ENCODE measurements at places on chromosomes 5 and 9.

- no peak for DNase-seq
Observed at GRCh38 chr5:135608761-135609443, 30.1 kb upstream of the CXCL14 start.

DNA sequence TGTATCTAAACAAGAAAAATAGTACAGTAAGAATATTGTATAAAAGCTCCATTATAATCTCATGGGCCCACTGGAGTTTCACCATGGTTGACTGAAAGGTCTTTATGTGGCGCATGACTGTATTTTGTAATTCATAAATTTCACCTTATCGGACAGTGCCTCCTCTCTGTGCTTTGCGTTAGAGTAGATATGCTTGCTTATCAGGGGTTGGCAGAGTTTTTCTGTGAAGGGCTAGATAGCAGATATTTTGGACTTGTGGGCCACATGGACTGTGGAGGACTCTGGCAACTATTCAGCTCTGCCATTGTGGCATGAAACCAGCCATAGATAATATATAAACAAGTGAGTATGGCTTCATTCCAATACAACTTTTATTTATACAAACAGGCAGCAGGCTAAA, 23.2 kb downstream of the GAPVD1 start:
- DNase-seq = no peak

DNA sequence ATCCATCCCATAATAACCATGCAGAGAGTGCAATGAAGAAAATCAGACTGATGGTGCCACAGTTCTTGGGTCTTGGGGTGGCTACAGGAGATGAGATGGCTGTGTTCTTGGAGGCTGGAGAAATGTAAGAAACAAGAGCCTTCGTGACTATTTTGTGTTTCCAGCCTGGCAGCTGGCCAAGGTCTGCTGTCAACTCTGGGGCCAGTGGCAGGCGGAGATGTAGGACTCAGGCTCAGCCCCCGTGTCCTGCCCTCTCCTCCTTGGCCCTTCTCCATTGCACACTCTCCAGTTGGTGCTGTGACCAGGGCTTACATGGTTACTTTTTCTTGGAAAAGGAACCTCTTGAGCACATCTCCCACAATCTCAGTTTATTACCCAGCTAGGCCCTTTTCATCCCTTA, 235.4 kb downstream of the DMRT2 start:
- DNase-seq = no peak

DNA sequence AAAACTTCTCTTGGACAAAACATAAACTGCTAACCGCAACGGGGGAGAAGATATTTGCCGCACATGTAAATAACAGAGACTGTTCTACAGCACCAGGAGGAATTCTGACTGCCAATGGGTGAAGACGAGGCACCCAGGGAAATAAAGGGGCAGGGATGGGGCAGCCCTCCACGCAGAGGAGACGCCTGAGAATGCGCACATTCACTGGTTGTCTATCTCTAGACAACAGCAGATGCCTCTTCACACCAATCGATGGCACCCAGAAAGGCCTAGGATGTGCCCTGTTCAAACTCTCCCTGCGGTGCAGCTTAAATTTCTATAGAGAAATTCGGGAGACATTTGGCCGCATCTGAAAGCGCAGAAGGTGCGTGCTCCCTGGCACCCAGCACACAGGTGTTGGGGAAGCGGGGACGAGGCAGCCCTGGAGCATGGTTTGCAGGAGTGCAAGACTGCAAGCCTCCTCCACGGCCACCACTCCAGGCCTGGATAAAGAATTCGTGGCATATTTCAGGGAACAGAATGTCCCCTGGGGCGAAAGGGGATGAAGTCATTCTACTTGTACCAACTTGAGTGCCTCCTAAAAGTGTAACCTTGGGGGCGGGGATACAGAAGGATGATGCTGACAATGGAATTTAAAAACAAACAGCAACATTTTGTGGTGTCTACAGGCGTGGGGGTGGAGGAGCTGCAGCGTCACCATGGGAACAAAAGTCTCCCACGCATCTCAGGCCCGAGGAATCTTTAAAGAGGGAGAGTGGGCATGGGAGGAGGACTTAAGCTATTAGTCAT, 6.3 kb upstream of the IRX2 start:
- DNase-seq = peak; percentile 79

DNA sequence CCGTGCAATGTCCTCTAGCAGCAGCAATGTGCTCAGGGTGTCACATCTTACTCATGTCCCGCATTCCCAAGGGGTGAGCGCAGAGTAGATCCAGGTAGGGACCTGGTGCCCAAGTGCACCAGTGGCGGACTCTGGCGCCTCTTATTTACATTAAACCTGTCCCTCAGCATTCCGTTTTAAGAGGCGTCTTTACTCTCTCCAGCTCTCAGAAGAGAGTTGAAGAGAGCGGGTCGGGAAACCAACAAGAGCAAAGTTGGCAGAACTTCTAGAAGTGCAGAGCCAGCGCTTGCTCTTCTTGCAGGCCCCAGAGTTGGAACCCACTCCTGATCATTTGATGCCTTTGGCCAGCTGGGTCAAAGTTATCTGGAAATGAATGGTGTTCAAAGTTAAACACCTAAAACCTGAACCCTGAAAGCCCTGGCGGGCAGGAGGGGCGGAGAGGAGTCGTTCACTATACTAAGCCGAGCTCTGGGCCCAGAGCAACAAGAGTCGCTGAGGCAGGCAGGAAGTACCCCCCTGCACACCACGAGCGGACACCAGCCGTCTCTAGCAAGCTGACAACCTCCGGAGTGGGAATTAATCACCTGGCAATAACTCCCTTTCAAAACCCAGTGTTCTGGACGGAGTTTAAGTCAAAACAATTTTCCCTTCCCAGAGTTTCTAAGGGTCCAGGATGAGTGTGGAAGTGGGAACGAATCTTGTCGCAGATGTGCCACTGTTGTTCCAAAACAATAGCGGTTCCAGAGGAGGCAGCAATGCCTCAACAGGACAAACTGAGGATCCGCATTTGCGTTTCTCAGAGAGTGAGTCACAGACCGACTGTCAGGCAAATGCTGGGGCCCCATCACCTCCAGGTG, 122.8 kb downstream of the TMEM161B start:
- DNase-seq = peak; percentile 75

DNA sequence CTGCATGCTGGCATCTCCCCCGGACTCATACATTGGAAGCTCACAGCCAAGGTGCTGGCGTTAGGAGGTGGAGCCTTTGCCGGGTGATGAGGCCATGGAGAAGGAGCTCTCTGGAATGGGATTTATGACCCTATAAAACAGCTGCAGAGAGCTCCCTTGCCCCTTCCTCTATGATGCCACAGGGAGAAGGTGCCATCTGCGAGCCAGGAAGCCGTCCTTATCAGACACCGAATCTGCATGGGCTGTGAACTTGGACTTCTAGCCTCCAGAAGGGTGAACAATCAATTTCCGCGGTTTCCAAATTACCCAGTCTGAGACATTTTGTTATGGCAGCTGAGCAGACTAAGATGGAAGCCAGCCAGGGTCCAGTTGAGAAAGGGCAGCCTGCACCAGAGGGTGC, 381.2 kb upstream of the IRX1 start:
- no peak for DNase-seq

GRCh38 chr9:105670315-105670714, 8.1 kb downstream of the TAL2 start:
- no peak for DNase-seq

GRCh38 chr9:38355115-38355514, 37.4 kb upstream of the ALDH1B1 start:
- no peak for DNase-seq

DNA sequence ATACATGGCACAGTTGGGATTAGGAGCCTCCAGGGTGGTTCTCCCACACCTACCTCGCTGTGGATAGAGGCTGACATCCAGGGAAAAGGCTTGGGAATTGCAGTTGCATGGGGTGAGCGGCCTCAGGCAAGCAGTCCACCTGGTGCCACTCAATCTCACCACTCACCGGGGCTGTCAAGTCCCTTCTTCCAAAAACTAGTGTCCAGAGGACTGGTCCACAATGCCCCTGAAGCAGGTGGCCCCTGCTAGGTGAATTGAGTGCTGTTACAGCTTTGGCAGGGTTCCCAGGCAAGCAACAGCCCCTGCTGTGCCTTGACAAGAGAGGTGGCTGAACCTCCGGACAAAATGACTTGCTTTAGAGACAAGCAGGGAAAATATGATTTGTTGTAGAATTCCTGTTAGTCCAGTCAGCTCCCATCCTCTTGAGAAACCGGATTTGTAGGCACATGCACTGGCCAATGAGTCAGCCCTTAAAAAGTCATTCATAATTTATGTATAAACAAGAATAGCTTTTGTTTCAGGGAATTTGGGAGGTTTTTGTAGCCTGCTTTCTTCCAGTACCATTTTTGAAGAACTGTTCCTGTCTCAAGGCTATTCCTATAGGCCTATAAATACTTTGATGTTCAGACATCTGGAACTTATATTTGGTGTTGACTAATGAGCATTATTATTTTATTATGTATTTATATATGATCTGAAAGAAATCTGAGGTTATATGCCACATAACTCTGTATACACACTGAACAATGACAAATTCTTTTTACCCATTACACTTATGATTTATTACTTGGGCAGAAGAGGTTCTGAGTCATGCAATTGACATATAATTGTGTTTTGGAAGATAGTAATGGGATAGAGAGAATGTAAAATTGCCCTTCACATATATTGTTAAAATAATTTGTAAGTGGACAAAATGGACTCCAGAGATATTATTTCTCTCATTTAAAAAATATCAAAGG, 411.1 kb downstream of the ACTL7B start:
- DNase-seq = no peak

- DNase-seq = no peak
Observed at GRCh38 chr9:6960777-6961176, 203.0 kb downstream of the KDM4C start.

GRCh38 chr9:123637945-123638634, 282.1 kb downstream of the CRB2 start:
- no peak for DNase-seq

GRCh38 chr9:136117916-136118319, 757 bp downstream of the TMEM250 start:
- no peak for DNase-seq

- DNase-seq = no peak
Observed at GRCh38 chr9:88536951-88537760, 2.2 kb downstream of the NXNL2 start.

GRCh38 chr9:15276328-15276938, 30.6 kb downstream of the TTC39B start:
- DNase-seq = no peak

- peak; percentile 43 for DNase-seq
Observed at GRCh38 chr9:36976371-36977030, 57.6 kb downstream of the PAX5 start.

DNA sequence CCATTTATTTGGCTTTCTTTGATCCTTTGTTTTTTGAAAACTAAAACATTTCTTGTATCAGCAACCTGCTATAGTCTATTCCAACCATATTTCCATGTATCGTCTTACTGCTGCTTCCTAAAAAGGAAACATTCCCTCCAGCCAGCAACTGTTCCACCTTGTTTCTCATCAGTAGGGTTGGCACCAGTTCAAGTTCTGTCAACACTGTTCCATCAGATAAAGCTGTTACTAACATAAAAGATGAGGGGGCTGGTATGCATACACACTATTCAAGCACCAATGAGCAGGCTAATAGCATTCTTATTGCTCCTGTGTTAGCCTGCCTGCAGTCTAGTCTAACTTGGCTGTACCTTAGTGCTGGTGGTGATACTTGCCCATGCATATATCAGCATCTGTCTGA, 178.3 kb downstream of the CWC27 start:
- no peak for DNase-seq

DNA sequence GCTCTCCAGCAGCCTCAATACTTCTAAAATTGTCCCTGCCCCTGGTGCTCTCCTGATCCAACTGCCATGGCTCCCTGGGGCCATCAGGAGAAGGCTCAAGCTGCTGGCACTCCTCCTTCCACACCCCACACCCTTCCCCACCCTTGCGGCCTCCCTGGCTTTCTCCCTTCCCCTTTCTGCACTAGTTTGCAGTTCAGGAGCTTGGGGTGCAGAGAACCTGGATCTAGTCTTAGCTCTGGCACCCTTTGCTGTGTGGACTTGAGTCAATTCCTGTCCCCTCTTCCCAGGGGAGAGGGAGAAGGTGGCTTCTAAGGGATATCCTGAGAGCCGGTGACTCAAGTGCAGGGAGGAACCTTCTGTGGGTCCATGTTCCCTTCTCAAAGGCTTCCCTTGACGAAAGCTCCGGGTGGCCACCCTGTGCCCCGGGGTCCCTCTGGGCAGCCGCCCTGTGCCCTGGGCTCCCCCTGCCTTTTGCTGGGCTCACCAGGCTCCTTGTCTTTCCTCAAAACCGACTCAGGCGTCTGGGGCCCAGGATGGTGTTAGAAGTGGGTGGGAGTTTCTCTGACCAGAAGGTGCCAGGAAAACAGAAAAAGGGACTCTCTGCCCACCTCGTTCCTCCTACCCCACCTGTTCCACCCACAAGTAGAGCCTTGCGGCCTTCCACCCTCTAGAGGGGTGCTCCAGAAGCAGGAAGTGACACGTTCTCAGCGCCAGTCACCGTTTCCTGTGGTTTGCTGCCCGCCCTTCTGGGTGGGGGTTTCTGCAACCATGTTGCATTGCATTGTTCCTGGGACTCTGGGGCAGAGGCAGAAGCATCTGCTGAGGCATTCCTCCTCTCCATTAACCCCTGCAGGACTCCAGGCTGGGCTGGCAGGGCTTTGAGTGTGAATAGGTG, 15.0 kb downstream of the GLIPR2 start:
- DNase-seq = peak; percentile 84

DNA sequence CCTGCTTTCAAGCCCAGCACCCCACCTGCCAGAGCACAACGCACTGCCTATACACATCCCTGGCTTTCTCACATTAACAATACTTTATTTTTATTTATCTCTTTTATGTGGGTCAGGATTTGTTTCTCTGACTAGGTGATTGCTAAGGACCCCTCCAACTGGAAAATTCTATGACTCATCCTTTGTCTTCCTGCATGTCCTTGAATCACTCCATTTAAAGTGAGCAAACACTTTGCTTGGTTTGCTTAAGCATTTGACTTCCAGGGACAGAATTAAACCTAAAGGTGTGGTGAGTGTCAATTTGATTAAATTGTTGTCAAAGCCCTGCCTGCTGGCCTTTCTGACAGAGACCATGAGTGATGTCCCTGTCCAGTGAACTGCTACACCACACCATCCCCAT, 536.5 kb upstream of the BRINP1 start:
- no peak for DNase-seq

DNA sequence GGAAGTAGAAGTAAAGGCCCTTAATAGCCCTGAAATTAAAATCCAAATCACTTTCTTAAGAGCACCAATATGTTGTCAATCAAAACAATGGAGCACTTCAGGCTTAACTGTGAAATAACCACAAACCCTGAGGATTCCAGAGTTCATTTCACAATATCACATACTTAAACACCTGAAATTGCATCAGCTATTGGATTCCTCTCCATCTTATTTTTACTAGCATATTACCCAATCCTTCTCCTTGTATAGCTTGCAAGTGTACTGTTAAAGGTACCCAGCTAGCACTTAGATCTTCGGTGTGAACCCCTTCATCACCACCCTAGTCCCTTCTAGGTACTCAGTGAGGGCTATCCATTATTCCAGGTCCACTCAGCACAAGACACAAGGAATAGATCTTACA, 287.3 kb downstream of the EFNA5 start:
- DNase-seq = no peak

All from upper lobe of right lung (tissue), 1 donor.